ENCODE measurements at places on chromosomes 4 and X. TPM values are rescaled to one million over a fixed set of nuclear protein-coding genes. Genes with fewer than 3 reads are reported as not detected.

GRCh38 chr4:88242144-88242543 lies 42.2 kb downstream of the PPM1K start:
- no peaks in the 10 kb centered on the region for H3K36me3 ChIP-seq
- peaks cover 4% of the 10 kb centered on the region for H3K4me1 ChIP-seq
- no peak for DNase-seq
- H3K27ac ChIP-seq = no peak overlapping the region
- H3K4me3 ChIP-seq = no peak overlapping the region

DNA sequence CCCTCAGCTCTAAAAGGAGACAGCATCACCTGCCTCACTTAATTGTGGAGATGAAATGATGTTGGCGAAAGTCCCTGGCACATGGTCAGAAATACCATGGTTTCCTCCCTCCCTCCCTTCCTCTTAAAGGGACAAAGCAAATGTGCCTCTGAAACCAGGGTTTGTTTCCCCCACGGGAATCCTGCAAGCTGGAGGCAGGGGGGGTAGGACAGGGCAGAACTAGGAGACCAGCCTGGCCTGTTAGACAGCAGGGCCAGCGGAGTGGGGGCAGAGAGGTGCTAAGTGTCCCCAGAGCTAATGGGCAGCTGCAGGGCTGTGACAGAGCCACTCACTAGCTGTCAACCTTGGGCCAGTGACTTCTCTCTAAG lies 5.7 kb downstream of the RTL5 start:
- H3K36me3 ChIP-seq = no peaks in the 10 kb centered on the region
- H3K27me3 ChIP-seq = no peaks in the 10 kb centered on the region
- H3K27ac ChIP-seq = no peak overlapping the region
- H3K4me3 ChIP-seq = no peak overlapping the region

DNA sequence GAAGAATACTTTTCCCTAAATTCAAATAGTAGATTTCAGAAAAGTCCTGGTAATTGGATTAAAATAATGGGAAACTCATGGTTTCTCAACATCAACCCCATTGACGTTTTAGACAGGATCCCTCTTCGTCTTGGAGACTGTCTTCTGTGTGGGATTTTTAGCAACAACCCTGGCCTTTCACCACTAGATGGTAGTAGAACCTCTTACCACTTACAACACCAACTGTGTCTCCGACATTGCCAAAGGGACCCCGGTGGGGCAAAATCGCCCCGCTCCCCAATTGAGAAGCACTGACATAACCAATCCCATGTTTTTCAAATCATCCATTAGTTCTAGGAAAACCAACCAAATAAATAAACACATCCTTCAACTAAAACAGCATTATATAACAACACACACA lies 16.9 kb upstream of the ANOS1 start:
- peak; percentile 67 for DNase-seq
- no peak overlapping the region for H3K27ac ChIP-seq
- H3K4me1 ChIP-seq = no peaks in the 10 kb centered on the region
- no peaks in the 10 kb centered on the region for H3K27me3 ChIP-seq
- no peaks in the 10 kb centered on the region for H3K36me3 ChIP-seq
- H3K4me3 ChIP-seq = no peak overlapping the region

DNA sequence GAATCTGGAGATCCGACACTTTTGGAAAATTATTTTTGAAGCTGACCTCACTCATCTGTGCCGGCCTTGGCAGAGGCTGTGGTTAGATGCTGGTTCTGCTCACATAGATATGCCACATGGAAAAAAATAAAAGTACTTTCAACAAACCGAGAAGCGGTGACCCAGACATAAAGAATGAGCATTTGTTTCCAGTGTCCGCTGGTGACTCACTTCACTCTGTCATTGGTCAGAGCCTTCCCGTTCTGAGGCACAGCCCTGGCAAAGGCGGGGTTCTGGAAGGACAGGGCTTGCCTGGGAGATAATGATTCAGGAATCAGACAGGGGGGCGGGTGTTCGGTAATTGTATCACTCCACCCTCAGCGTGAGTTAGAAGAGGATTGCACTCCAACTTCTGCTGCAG lies 172.4 kb upstream of the MXRA5 start:
- H3K36me3 ChIP-seq = no peaks in the 10 kb centered on the region
- DNase-seq = no peak
- H3K4me3 ChIP-seq = no peak overlapping the region

GRCh38 chr4:145099653-145100052 lies 1.5 kb downstream of the ABCE1 start:
- H3K27ac ChIP-seq = peak overlapping the region; percentile 47
- H3K4me3 ChIP-seq = peak overlapping the region; percentile 85
- DNase-seq = peak; percentile 72
- H3K4me1 ChIP-seq = peaks cover 44% of the 10 kb centered on the region

DNA sequence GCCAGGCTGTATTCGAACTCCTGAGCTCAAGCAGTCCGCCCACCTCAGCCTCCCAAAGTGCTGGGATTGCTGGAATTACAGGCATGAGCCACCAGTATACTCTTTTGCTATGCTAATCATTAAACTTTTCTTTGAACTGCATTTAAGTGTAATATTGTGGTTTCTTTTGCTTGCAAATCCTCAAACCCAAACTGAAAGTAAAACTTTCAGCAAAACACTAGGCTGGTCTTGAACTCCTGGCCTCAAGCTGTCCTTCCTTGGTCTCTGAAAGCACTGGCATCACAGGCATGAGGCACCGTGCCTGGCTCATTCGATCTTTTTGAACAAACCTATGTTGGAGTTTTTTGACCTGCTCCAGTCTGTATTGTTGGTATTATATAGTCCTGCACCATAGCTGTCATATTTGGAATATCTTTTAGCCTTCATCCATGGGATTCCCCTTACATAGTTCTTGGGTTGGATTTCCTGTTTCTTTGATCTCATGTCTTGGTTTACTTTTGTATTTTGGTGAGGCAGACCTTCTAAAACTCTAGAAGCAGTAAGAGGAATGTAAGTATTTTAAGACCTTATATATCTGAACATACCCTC lies 34.1 kb downstream of the MOB1B start:
- H3K27me3 ChIP-seq = no peaks in the 10 kb centered on the region
- H3K4me3 ChIP-seq = no peak overlapping the region
- H3K27ac ChIP-seq = no peak overlapping the region
- no peak for DNase-seq
- H3K36me3 ChIP-seq = peaks cover 19% of the 10 kb centered on the region
- H3K4me1 ChIP-seq = peaks cover 24% of the 10 kb centered on the region

DNA sequence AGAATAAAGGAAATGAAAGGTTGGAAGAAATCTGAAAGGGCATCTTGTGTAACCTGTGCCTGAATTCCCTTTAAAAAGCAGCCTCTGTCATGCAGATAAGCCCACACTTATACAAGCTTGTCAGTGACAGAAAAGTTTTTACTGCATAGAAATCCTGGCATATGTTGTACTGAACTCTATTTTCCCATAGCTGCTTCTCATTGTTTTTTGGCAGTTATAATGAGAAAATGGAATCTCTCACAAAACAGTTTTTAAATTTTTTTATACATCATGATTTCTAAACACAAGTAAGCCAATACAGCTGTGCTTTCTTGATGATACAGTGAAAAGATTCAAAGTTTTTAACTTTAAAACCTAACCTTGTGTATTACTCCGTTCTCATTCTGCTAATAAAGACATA lies 511.4 kb upstream of the ARX start:
- H3K4me1 ChIP-seq = no peaks in the 10 kb centered on the region
- no peak for DNase-seq
- H3K36me3 ChIP-seq = no peaks in the 10 kb centered on the region
- H3K27me3 ChIP-seq = no peaks in the 10 kb centered on the region
- H3K4me3 ChIP-seq = no peak overlapping the region

- DNase-seq = no peak
- no peak overlapping the region for H3K27ac ChIP-seq
- no peaks in the 10 kb centered on the region for H3K27me3 ChIP-seq
- no peaks in the 10 kb centered on the region for H3K36me3 ChIP-seq
- peaks cover 12% of the 10 kb centered on the region for H3K4me1 ChIP-seq
Measured at GRCh38 chr4:90120037-90120436, 7.2 kb upstream of the CCSER1 start.

- no peak for DNase-seq
- no peaks in the 10 kb centered on the region for H3K36me3 ChIP-seq
- H3K4me3 ChIP-seq = no peak overlapping the region
- H3K27me3 ChIP-seq = no peaks in the 10 kb centered on the region
Measured at GRCh38 chrX:150913511-150913910, 15.0 kb upstream of the CD99L2 start.

DNA sequence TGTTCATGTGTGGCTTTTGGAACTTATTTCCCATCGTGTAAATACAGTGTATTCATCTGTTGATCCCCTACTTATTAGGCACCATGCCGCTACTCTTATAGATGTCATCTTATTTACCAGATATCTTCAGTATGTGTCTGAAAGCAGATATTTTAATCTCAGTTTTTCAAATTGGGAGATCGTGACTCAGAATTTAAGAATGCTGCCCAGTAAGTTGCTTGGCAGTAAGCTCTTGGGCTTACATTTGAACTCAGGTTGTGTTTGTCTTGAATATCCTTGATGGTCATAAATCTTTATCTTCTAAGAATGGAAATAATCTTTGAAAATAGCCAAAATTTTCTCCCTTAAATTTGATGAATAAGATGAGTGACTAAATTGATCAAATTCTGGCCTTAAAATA lies 45.9 kb upstream of the RPA4 start:
- no peaks in the 10 kb centered on the region for H3K27me3 ChIP-seq
- H3K36me3 ChIP-seq = no peaks in the 10 kb centered on the region
- H3K27ac ChIP-seq = no peak overlapping the region

DNA sequence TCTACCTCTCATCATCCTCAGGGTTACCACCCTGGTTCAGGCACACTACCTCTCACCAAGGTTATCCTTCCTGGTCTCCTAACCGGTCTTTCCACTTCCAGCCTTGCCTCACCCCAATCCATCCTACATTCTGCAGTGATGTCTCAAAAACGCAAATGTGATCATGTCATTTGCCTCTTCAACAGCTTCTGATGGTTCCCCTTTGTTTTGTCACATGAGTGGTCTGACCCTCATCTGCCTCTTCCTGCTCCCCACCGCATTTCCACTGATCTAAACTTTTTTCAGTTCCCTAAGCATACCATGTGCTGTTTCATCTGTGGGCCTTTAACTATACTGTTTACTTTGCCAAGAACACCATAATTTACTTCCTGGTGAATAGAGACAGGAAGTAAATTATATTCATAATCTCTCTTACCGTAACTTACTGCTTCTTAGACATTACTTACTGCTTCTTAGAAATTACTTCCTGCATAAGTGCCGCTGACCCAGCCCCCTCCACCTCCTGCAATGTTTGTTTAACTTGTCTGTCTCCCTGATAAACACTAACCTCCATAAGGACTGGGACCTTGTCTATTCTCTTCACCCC lies 27.1 kb upstream of the NSUN7 start:
- no peaks in the 10 kb centered on the region for H3K36me3 ChIP-seq
- H3K27ac ChIP-seq = no peak overlapping the region
- no peaks in the 10 kb centered on the region for H3K27me3 ChIP-seq
- no peak for DNase-seq
- no peaks in the 10 kb centered on the region for H3K4me1 ChIP-seq

DNA sequence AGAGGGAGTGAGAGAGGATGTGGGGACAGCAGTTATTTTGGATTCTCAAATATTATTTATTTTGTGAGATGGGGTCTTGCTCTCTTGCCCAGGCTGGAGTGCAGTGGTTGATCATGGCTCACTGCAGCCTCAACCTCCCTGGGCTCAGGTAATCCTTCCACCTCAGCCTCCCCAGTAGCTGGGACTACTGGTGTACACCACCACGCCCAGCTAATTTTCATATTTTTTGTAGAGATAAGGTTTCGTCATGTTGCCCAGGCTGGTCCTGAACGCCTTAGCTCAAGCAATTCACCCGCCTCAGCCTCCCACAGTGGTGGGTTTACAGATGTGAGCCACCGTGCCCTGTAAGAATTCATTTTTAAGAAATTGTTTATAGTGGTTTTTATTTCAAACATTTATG lies 61.2 kb downstream of the FHDC1 start:
- no peaks in the 10 kb centered on the region for H3K27me3 ChIP-seq
- H3K4me1 ChIP-seq = no peaks in the 10 kb centered on the region
- no peak overlapping the region for H3K27ac ChIP-seq
- no peak for DNase-seq
- H3K4me3 ChIP-seq = no peak overlapping the region
- no peaks in the 10 kb centered on the region for H3K36me3 ChIP-seq

GRCh38 chr4:121062521-121062920 lies 9.8 kb downstream of the NDNF start:
- 0 out of 2 replicates have a peak, but pooled peaks cover 3% of the 10 kb centered on the region for H3K27me3 ChIP-seq
- DNase-seq = no peak
- H3K4me1 ChIP-seq = no peaks in the 10 kb centered on the region
- H3K4me3 ChIP-seq = no peak overlapping the region
- no peak overlapping the region for H3K27ac ChIP-seq

DNA sequence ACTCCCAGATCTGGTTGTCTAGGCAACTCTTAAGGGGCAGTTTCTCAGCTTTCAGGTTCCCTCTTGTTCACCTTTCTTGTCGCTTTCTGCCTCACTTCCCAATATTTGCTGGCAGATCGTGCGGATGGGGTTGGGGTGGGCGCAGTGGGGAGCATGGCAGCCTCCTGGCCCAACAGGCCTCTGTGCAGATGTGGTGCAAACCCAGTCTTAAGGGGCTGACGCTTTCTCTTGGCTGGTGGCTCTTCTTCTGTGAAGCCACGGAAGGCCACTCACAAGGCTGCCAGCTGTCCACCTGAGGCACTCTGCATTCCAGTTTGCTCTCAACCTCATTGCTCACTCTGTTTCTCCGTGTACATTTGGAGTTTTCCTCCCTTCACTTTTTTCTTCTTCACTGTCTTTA lies 61.7 kb downstream of the NBDY start:
- no peaks in the 10 kb centered on the region for H3K36me3 ChIP-seq
- no peaks in the 10 kb centered on the region for H3K27me3 ChIP-seq
- peaks cover 35% of the 10 kb centered on the region for H3K4me1 ChIP-seq
- no peak for DNase-seq
- no peak overlapping the region for H3K4me3 ChIP-seq
- H3K27ac ChIP-seq = no peak overlapping the region

DNA sequence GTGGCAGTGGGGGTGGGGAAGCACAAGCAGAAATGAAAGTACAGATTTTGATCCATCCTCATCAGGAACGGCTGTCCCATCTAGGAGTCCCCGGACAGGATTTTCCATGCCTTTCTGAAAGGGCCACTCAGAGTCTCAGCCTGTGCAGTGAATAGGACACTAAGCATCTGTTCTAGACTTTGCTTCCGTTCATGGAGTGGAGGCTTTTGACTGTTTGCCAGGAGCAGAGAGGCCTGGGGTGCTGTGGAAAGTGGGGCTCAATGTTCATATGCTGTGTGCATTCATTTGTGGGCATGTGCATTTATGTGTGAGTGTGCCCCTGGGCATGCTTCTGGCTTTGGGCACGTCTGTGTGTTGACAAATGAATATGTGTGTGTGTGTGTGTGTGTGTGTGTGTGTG lies 25.6 kb upstream of the MAMLD1 start:
- no peak for DNase-seq
- no peaks in the 10 kb centered on the region for H3K27me3 ChIP-seq
- no peaks in the 10 kb centered on the region for H3K36me3 ChIP-seq
- no peak overlapping the region for H3K4me3 ChIP-seq
- H3K27ac ChIP-seq = no peak overlapping the region

The MAGEE2 gene
- not detected for total RNA-seq

The XK gene
- 0.04 TPM for total RNA-seq

The MAOA gene
- total RNA-seq = not detected

The TMSB15B gene
- total RNA-seq = 13.2 TPM

The CXCL3 gene
- not detected for total RNA-seq

The STS gene
- 15.6 TPM for total RNA-seq

The CT83 gene
- not detected for total RNA-seq

The LPAR4 gene
- not detected for total RNA-seq

The SLC2A9 gene
- total RNA-seq = 0.72 TPM

The RAB9B gene
- not detected for total RNA-seq

The NUDT10 gene
- not detected for total RNA-seq

The ADH4 gene
- not detected for total RNA-seq

The NPY2R gene
- total RNA-seq = not detected

The MAGEA8 gene
- not detected for total RNA-seq
